Astrocyte of the hippocampus (primary cell): ENCODE measurements at places on chromosomes 5 and 9.

DNA sequence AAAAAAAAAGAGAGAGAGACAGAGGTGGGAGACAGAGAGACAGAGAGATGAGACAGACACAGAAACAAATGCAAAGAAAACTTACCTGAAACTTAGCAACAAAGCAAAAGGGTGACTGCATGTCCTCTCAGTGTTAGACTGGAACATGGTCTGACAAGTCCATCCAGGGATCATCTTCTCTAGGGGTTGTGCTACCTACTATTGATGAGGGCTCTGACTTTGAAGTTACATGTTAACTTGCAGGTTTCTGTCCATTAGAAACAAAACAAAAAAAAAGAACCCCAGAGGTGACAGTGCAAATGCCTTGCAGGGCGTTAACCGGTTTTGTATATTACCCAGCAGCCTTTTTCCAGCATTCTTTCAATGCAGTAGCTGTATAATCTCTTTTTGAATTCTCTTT, 13.6 kb upstream of the SPARC start:
- DNase-seq = no peak

DNA sequence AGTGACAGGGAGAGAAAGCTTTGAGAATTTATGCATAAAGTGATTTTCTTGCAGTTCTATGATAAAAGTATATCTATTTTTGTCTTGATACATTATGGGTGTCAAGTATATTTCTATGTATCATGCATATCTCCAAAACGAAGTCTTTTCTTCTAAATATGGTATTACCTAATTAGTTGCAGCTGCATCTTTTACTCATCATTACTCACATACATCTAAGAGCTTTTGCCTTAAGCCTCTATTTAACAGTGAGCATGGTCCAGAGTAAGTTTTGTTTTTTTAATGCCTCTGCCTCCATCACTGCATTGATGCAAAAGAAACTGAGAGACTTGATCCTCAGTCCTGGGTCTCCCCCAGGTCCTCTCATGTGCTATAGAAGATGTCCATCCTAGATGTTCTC, 40.0 kb upstream of the SMC5 start:
- no peak for DNase-seq

DNA sequence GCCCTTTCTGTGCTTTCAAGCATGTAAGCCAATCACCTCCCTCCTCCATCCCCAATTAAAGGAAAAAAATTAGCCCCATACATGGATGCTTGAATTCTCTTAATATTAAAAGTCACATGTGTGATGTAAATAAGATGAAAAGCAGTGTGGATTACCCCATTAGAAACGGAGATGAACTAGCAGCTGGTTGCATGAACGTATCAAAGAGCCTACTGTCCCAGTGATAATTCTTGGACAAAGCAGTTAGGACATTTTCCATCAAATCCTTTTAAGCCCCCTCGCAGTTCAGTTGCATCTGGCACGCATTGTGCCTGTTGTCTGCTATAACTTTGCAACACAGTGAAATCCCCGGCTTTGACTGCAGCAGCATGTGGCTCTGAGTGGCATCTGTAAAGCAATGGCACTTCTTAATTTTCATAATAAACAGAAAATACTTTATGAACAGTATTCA, 285.6 kb downstream of the FBXL7 start:
- DNase-seq = no peak

GRCh38 chr9:131621551-131622358, 76.4 kb downstream of the PRRT1B start:
- DNase-seq = no peak

GRCh38 chr9:95047452-95048224, 269.9 kb downstream of the FANCC start:
- no peak for DNase-seq

GRCh38 chr5:62354028-62354874, 48.2 kb downstream of the KIF2A start:
- peak; percentile 64 for DNase-seq

- DNase-seq = no peak
Measured at GRCh38 chr5:71744009-71744790, 25.1 kb downstream of the CARTPT start.
